ENCODE measurements at places on chromosomes 3 and 15. TPM values are rescaled to one million over a fixed set of nuclear protein-coding genes. Genes with fewer than 3 reads are reported as not detected.

- DNase-seq = no peak
These were observed 30.3 kb upstream of the C15orf39 start for GRCh38 chr15:75171408-75171807.

DNA sequence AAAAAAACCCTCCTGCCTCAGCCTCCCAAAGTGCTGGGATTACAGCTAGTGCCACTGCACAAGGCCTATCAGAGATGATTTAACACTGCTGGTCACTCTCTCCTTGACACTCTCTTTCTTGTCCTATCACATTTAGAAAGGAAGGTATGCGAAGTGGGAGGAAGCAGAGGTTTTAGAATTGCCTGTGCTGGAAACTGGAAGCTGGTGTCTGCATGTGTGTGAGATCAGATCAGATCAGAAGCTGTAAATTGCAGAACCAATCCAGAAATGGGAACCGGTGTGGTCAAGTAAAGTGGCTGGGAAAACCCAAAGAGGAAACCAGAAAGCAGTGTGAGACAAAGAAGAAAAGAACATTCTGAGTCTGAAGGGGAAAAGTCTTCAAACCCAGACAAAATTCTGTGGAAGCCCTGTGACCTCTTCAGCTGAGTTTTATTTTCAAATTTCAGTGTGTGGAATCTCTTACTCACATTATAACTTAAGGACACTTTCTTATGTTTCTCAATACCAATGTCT is 2.8 kb downstream of the EFHB start:
- no peak for DNase-seq

EFCC1 gene
- 2.2 TPM for polyA plus RNA-seq

PPP2R3A gene
- polyA plus RNA-seq = 26.9 TPM

ZWILCH gene
- 27.7 TPM for polyA plus RNA-seq

DNA sequence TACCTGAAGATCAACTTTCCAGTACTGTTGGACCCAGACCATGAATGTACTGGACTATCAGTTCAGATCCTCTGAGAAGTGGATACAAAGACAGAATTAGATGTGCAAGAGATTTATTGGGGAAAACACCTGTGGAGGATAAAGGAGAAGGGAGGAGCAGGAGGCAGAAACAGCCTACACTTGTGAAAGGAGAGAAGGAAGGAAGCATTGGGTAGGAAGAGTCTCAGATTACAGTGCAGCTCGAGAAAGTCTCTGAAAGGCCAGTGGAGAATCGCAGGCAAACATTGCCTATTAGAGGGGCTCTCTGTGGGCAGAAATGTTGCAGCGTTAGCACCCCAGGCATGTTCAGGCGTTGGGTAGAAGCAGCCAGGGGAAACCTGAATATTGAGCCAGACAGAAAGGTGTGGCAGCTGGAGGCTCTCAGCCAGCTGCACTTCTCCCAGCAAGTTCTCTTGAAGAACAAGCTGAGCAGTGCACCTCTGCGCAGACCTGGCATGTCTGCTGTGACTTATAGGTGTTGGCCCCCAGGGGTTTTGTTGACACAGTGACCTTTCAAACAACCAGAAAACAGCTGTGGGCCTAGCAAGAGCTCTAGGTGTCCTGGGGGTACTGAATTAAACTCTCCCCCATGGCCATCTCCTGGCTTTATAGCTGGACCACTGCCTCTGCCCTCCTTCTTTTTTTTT is 7.0 kb downstream of the CHST14 start:
- DNase-seq = no peak

GRCh38 chr15:85646538-85647091 is 148.1 kb downstream of the KLHL25 start:
- DNase-seq = no peak

NANOGP8 gene
- 0.22 TPM for polyA plus RNA-seq

DNA sequence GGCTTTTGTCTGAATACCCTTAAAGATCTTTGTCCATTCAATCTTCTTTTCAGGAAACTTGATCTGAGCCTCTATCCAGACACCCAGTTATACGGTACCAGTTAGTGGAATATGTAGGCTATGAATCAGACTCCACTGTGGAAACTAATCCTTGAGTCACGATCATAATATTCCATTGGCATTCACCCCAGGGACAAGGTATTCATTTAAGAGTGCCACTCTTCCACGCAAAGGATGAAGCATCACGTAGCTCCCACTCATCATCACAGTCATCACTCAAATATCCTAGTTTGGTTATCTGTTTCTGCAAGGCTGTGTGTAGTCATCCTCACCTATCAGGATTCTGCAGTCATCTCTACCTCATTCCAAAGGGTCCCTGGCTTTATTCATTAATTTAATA is 85.6 kb downstream of the NEDD4 start:
- no peak for DNase-seq

CXCR6 gene
- polyA plus RNA-seq = 0.28 TPM

GRCh38 chr3:184230081-184230602 is 757 bp downstream of the VWA5B2 start:
- no peak for DNase-seq

PLSCR4 gene
- 15.7 TPM for polyA plus RNA-seq

RPUSD3 gene
- polyA plus RNA-seq = 30.2 TPM

- DNase-seq = no peak
These were observed 240.1 kb upstream of the CBLB start for GRCh38 chr3:106108925-106109324.

- DNase-seq = no peak
These were observed 198.4 kb downstream of the ADAMTS17 start for GRCh38 chr15:100143378-100143777.

GCNT3 gene
- polyA plus RNA-seq = 0.57 TPM

GRCh38 chr3:114775395-114775794 is 371.7 kb downstream of the ZBTB20 start:
- no peak for DNase-seq

GRCh38 chr3:182124187-182124586 is 412.5 kb downstream of the SOX2 start:
- no peak for DNase-seq

DNA sequence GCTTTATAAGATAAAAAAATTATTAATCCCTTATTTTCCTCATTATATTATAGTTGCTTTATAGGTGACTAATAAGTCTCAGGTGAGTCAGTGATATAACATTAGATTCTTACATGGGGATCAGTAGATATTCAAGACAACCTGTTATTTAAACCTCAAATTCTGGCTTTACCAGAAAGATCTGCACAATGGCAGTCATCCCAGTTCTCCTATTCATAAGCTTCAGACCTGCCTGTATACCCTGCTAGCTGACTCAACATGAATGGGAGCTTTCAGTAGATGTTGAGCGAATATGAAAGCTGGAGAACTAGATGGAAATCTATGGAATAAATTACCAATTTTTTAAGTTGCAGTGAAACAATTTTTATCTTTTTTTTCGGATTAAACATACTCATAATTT is 20.5 kb upstream of the CCDC54 start:
- DNase-seq = no peak

GRCh38 chr3:36434687-36435426 is 54.6 kb downstream of the STAC start:
- no peak for DNase-seq

DET1 gene
- polyA plus RNA-seq = 12.2 TPM

COL6A5 gene
- 0.04 TPM for polyA plus RNA-seq

- no peak for DNase-seq
These were observed 40.7 kb downstream of the MYO1E start for GRCh38 chr15:59332009-59332408.

GP5 gene
- polyA plus RNA-seq = 0.47 TPM

DNA sequence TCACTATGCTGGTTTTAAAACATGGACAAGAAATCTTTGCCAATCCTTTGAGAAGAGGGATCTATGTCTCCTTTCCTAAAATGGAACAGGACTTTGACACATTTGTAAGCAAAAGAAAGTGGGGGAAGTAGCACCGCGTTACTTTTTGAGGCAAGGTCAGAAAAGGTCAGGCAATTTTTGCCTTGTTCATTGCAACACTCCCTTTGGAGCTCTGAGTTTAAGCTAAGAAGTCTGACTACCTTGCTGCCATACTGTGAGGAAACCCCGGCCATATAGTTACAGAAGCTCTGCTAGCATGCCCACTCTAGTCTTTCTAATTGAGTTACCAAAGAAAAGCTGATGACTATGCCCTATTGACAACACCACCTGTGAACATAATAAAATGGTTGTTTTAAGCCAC is 1.4 kb downstream of the FAM227B start:
- no peak for DNase-seq

DNA sequence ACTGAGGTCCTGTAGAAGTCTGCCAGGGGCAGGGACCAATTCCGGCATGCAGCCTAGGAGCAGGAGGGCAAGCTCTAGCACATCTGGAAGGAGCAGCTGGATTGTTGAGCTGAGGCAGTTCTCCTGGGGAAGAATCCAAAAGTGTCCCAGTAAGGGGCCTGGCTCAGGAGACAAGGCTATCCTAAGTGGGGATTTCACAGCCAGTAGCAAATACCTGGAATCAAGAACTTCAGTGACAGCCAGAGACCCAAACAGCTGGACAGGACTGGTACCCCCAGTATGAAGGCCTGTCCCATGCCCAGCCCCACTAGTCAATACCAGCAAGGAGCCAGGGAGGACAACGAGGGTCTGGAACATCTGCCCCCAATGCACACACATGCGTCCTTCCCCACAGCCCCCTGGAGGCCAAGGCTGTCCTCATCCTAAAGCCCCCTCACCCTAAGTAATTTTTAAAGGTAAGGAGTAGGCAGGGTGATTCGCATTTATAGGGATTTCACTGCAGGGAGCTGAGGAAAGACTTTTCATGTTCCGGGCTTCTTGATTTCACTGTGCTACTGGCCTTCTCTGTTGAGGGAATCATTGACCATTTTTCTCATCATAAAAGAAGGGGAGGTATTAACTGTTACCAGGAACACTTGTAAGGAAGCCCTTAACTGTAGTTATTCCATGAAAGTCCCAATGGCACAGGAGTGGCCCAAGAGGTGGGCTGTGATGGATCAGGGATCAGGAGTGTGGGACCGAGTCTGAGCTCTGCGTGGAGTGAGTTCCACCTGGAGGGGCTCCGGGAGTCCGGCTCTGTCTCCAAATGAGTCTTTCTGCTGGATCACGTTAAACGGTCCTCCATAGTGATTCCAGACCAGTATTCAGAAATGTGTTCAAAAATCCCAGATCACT is 2.6 kb upstream of the CHSY1 start:
- DNase-seq = no peak

BOC gene
- polyA plus RNA-seq = 18.9 TPM

- DNase-seq = no peak
These were observed 14.6 kb downstream of the PSMD6 start for GRCh38 chr3:64008487-64009351.

LRRC49 gene
- 19.1 TPM for polyA plus RNA-seq

- no peak for DNase-seq
These were observed 49.4 kb downstream of the SYNM start for GRCh38 chr15:99154271-99154670.

EXOG gene
- 11.4 TPM for polyA plus RNA-seq

DNA sequence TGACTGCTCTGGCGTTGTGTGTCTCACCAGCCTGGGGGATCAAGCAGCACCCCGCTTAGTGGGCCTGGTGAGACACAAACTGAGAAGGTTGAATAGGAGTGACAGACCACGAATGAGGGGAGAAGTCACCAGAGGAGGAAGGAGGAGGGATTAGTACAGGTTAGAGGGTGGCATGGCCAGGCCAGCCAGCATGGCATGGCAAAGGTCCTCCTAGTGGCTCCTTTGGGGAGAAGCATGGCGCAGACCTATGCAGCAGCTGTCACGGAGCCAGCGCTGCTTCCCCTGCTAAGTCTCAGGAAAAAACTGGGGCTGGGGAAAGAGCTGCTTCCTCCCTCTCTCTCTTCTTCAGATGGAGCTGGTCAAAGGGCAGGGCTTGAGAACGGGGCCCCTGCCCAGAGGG is 48.6 kb downstream of the ZDHHC3 start:
- DNase-seq = no peak

EHHADH gene
- polyA plus RNA-seq = 35.3 TPM

RAMAC gene
- polyA plus RNA-seq = 43.6 TPM

DNA sequence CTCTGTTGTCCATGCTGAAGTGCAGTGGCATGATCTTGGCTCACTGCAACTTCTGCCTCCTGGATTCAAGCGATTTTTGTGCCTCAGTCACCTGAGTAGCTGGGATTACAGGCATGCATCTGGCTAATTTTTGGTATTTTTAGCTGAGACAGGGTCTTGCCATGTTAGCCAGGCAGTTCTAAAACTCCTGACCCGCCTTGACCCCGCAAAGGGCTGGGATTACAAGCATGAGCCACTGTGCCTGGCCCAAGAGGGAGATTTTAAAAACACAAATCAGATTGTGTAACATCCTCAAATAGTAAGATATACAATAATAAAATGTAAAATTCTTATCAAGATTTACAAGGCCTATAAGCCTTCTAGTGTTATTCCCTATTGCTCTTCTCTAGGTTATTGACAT is 62.5 kb upstream of the PHLDB2 start:
- DNase-seq = no peak

GRCh38 chr3:197959500-197959890 is 522 bp upstream of the LMLN start:
- DNase-seq = no peak

CPA3 gene
- 0.58 TPM for polyA plus RNA-seq

LRRC31 gene
- 0.26 TPM for polyA plus RNA-seq

RASL12 gene
- 6.5 TPM for polyA plus RNA-seq

PLCH1 gene
- polyA plus RNA-seq = 10.7 TPM

CYP8B1 gene
- 0.83 TPM for polyA plus RNA-seq

- no peak for DNase-seq
These were observed 20.9 kb downstream of the NOX5 start for GRCh38 chr15:69035205-69035917.

DNA sequence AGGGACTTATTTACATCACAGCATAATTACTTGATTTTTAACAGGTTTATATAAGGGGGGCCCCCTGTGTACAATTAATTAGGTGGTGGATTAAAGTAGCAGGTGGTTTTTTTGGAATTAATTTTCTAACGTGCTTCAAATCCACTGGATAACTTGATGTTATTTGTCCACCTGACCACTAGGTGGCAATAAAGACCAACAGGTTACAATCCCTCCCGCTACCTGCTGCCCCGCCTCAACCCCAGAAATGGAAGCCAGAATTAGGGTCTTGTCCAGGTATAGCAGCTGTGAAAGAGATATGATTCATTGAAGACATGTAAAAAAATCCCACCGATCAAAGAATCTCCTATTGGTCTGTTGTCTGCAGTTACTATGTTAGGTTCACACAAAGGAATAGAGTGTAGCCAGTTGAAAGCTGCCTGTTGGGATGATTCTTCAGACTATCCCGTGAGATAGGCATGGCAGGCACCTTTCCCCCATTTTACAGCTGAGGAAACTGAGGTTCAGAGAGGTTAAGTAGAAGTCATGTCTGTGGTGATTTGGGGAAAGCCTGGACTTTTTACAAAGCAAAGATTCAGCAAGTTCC is 44.0 kb downstream of the MFSD1 start:
- peak; percentile 8 for DNase-seq

DNA sequence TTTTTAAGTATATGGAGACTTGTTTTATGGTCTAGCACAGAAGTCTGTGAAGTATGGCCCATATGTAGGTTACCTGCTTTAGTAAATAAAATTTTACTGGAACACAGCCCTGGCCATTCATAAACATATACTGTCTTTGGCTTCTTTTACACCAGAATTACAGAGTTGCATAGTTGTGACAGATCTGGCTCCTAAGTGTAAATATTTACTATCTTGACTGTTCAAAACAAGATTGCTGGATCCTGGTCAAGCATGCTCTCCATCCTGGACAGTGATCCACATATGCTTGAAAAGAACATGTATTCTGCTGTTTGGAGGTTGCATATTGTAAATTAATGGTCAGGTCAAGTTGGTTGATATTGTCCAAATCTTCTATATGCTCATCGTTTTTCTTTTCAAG is 57.9 kb downstream of the STT3B start:
- DNase-seq = no peak
